ENCODE measurements at places on chromosomes 4 and X. TPM values are rescaled to one million over a fixed set of nuclear protein-coding genes. Genes with fewer than 3 reads are reported as not detected.

DNA sequence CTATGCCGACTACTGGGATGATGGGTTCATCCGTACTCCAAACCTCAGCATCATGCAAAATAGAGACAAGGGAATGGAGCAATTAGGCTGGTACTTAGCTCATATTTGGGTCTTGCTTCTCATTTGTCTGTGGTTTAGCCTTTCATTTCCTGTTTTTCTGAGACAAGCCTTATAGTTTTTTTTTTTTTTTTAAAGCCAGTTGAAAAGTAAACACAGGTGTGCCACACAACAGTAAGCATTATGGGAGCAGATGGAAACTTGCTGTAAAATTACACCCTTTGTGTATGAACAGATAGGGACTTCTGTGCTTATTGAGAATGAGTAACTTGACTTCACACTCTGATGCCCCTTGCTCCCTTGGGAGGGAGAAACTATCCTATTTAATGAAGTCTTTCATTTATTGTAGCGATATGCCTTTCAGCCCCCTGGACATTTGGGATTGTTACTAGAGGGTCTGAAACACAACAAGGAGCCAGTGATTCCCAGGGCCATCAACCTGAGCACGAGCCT is 13.7 kb downstream of the RASSF6 start:
- no peak for DNase-seq

GRCh38 chr4:15778289-15779241 is at the start of gene CD38:
CD38 (plus strand) TSS chr4:15778328; CDS start chr4:15778415, 87 bp downstream.
- no peak for DNase-seq

- no peak for DNase-seq
Measured at GRCh38 chrX:38087594-38087993, 81.2 kb downstream of the SYTL5 start.

GRCh38 chrX:27976284-27976683 is 5.0 kb downstream of the DCAF8L1 start:
- DNase-seq: no peak

- DNase-seq: no peak
Measured at GRCh38 chrX:155094468-155095061, 23.3 kb downstream of the BRCC3 start.

GRCh38 chrX:7146703-7147412 is 654 bp upstream of the STS start:
- no peak for DNase-seq

DNA sequence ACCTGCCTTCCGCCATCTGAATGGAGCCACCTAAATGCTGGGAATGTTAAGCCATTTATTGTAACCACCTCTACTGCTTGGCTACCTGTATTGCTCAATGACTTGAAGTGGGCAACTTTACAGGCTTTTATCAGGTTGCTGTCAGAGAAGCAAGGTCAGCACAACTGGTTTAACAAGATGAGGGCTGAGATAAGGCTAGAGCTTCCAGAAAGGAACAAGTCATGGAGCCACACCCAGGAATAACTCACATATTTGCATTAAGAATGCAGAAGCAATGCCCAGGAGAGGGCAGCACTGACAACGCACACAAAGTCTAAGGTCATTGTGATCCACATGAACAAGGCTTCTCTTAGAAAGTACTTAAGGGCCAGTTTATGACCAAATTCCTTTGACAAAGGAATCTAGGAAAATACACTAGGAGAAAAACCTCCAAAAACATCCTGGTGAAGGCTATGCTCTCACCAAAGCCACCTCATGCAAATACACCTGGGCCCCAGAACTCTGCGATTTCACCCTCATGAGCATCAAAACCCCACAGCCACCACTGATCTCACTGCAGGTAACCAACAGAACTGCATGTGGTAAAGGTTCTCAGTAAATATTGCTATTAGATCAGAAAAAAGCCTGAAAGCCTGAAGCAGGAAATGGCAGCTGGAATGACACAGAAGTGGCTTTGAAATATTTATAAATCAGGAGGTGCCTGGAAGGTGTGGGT is 15.0 kb upstream of the STS start:
- no peak for DNase-seq

GRCh38 chr4:23297327-23297726 is 592.5 kb downstream of the PPARGC1A start:
- no peak for DNase-seq

GRCh38 chr4:35491093-35491492 is 753.2 kb downstream of the ARAP2 start:
- no peak for DNase-seq

GRCh38 chrX:126027229-126027628 is 138.9 kb downstream of the DCAF12L2 start:
- no peak for DNase-seq

DNA sequence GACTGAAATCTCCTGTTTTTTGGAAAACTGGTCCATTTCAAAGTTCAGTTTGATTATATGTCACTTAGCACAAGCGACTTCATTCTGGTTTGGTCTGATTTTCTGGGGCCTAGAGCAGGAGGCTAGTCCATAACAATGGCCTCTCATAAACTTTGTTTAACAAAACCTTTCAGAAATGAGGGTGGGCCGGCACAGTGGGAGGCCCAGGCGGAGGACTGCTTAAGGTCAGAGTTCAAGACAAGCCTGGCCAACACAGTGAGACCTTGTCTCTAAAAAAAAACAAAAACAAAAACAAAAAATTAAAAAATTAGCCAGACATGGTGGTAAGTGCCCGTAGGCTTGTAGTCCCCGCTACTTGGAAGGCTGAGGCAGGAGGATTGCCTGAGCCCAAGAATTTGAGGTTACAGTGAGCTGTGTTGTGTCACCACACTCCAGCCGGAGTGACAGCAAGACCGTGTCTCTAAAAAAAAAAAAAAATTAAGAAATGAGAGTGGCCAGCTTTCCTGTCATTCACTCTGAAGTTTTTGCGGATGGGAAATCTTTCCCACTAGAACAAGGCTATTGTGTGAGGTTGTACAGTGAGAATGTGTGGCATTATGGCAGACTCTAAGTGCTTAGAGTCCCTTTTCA is 1.2 kb upstream of the PLAC8 start:
- no peak for DNase-seq

GRCh38 chr4:2797545-2798305 is 4.8 kb downstream of the SH3BP2 start:
- DNase-seq: no peak

- DNase-seq: no peak
Measured at GRCh38 chr4:143025081-143025704, 159.5 kb upstream of the USP38 start.

DNA sequence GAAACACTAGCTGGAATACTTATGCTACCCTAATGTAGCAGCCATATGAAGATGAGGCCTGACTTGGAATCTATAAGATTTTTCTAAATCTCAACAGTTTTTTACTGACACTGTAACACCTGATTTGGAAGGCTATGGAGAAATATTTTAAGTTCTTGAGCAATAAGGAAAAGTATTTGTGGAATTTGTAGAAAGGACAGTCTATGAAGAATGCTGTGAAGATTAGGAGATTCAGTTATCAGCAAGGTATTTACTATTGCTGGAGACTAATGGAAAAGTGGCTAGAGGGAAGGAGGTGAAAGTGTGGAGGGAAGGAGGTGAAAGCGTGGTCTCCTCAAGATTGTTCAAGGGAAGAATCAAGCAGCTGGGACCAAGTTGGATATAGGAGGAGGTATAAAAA is 190.0 kb upstream of the EMCN start:
- no peak for DNase-seq

- DNase-seq: no peak
Measured at GRCh38 chrX:108833993-108834392, 97.6 kb upstream of the IRS4 start.

- no peak for DNase-seq
Measured at GRCh38 chrX:153561337-153561736, 37.6 kb downstream of the CCNQ start.

Gene PFKFB1
- polyA plus RNA-seq: 0.72 TPM

Gene ARHGAP6
- 15.4 TPM for polyA plus RNA-seq

Gene CTAG1B
- polyA plus RNA-seq: not detected

Gene ENAM
- 3.8 TPM for polyA plus RNA-seq

Gene STPG2
- polyA plus RNA-seq: 0.43 TPM

Gene CYSLTR1
- 2.7 TPM for polyA plus RNA-seq

Gene XAGE1A
- not detected for polyA plus RNA-seq

Gene PCDH7
- polyA plus RNA-seq: 19.3 TPM

Gene GPC3
- polyA plus RNA-seq: 1,302 TPM

Gene TREX2
- 0.49 TPM for polyA plus RNA-seq

Gene FAM184B
- polyA plus RNA-seq: 0.48 TPM

Gene DDX53
- polyA plus RNA-seq: not detected

Data from left renal cortex interstitium (tissue), 4 donors.